EL (cell line): ENCODE measurements at places on chromosomes 5 and 9.

- DNase-seq = no peak
Measured at GRCh38 chr9:37425298-37425752, 2.8 kb downstream of the GRHPR start.

- no peak for DNase-seq
Measured at GRCh38 chr9:88193766-88194165, 55.5 kb upstream of the SPATA31C2 start.

DNA sequence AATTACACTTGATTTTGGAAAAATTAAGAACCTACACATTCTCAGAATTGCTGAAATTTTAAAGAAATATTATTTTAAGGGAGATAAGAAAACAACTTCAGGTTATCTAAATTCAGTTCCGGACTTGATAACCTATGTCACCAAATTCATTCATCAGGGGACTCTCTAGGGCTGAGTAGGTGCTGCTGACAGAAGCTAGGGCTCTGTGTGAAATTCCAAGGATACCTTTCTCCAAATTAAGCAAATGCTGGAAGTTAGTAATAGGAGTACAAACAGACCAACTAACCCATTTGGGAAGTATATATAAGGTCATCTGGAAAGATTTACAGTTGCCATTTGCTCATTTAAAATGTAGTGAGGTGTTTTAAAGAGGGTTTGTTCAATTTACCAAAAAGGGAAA lies 84.3 kb downstream of the SMIM23 start:
- DNase-seq = no peak

- DNase-seq = no peak
Measured at GRCh38 chr5:115968770-115969169, 6.5 kb downstream of the LVRN start.

GRCh38 chr5:88503041-88503345 lies 234.3 kb upstream of the TMEM161B start:
- DNase-seq = no peak

GRCh38 chr9:32867026-32867425 lies 83.7 kb downstream of the TMEM215 start:
- DNase-seq = no peak

- DNase-seq = no peak
Measured at GRCh38 chr9:134534661-134535080, 106.9 kb upstream of the COL5A1 start.

GRCh38 chr9:5762421-5762820 lies 70.5 kb downstream of the ERMP1 start:
- DNase-seq = no peak

DNA sequence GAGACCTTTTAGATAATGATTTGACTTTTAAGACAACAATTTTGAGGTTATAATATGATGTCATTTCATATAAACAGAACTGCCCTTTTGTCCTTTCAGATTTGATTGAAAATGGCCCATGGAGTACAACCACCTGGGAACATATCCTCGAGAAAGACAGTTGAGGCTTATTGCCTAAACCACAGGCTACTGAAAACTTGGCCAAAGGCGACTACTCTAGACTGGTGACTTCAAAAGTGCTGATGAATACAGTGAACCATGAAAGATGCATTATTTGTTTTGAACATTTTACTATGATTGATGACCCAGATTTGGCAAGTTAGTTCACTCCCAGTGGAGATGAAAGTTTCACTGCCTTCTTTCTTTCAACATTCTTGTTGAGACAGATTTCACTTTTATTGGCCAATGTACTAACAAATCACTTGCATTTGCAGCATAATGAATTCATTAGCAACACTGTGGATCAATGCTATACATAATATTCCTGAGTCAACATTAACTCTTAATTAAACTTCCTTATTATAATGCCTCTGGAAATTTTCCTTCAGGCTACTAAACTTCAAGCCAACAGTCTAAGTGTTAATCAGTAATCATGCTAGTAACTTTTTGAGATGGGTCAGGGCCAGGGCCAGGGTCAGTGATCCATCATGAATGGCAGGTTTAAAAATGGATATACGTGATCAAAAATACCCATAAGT lies 480.3 kb downstream of the RAB3C start:
- DNase-seq = no peak

GRCh38 chr5:170741801-170742200 lies 41.7 kb upstream of the GABRP start:
- DNase-seq = no peak
